T-helper 1 cell (primary cell): ENCODE measurements at places on chromosomes 11 and 22.

GRCh38 chr11:61906522-61906909 is 10.8 kb downstream of the RAB3IL1 start:
- DNase-seq = no peak

GRCh38 chr11:130209128-130209932 is 49.7 kb downstream of the ST14 start:
- DNase-seq = no peak

GRCh38 chr11:11083441-11083840 is 225.6 kb upstream of the ZBED5 start:
- no peak for DNase-seq

- DNase-seq = no peak
These were observed 54.3 kb upstream of the TNRC6B start for GRCh38 chr22:40123387-40123786.

- DNase-seq = no peak
These were observed 53.8 kb downstream of the DENND5A start for GRCh38 chr11:9211322-9211721.

- no peak for DNase-seq
These were observed 29.4 kb upstream of the PDE3B start for GRCh38 chr11:14614091-14614622.
